Erythroblast (primary cell): ENCODE measurements at places on chromosomes 16 and 17.

DNA sequence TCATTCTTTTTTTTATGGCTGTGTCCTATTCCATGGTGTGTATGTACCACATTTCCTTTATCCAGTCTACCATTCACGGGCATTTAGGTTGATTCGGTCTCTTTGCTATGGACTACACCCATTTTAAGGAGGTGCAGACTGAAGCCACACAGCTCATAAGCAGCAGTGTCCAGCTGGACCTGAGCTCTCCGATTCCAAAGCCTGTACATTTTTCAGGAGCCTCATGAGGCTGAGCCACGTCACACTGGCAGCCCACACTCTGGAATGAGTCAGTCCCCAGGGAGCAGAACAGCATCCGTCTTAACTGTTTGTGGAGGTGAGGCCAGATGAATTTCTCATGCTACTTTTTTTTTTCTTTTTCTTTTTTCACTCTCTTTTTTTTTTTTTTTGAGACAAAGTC is 116.1 kb downstream of the C16orf95 start:
- no peak for DNase-seq

- no peak for DNase-seq
Observed at GRCh38 chr16:85653290-85653891, 35.4 kb downstream of the GINS2 start.

DNA sequence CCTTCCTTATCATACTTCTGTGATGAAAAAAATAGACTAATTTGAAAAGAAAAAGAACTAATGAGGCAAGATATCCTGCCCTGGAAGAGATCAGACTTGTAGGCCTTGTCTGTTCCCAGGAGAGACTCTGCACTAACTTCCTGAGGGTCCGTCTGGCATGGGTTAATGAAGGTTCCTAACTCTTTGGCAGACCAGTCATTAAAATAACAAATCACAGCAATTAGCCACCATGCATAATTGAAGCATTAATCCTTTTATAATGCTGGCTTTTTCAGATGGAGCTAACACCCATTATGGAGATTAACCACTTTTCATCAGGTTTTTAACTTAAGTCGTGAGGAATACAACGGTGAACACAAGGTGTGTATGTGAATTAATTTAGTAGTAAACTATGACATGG is 10.4 kb upstream of the KRT10 start:
- DNase-seq = no peak

DNA sequence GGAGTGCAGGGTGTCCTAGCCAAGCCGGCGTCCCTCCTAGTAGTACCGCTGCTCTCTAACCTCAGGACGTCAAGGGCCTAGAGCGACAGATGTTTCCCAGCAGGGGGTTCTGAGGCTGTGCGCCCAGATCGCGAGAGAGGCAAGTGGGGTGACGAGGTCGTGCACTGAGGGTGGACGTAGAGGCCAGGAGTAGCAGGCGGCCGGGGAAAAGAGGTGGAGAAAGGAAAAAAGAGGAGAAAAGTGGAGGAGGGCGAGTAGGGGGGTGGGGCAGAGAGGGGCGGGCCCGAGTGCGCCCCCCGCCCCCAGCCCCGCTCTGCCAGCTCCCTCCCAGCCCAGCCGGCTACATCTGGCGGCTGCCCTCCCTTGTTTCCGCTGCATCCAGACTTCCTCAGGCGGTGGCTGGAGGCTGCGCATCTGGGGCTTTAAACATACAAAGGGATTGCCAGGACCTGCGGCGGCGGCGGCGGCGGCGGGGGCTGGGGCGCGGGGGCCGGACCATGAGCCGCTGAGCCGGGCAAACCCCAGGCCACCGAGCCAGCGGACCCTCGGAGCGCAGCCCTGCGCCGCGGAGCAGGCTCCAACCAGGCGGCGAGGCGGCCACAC is at the start of gene MMP2:
Gene MMP2 (plus strand): TSS at position 372 of the 603 bp plus-strand sequence. CDS start 282 bp downstream, outside the sequence.
- DNase-seq = no peak

DNA sequence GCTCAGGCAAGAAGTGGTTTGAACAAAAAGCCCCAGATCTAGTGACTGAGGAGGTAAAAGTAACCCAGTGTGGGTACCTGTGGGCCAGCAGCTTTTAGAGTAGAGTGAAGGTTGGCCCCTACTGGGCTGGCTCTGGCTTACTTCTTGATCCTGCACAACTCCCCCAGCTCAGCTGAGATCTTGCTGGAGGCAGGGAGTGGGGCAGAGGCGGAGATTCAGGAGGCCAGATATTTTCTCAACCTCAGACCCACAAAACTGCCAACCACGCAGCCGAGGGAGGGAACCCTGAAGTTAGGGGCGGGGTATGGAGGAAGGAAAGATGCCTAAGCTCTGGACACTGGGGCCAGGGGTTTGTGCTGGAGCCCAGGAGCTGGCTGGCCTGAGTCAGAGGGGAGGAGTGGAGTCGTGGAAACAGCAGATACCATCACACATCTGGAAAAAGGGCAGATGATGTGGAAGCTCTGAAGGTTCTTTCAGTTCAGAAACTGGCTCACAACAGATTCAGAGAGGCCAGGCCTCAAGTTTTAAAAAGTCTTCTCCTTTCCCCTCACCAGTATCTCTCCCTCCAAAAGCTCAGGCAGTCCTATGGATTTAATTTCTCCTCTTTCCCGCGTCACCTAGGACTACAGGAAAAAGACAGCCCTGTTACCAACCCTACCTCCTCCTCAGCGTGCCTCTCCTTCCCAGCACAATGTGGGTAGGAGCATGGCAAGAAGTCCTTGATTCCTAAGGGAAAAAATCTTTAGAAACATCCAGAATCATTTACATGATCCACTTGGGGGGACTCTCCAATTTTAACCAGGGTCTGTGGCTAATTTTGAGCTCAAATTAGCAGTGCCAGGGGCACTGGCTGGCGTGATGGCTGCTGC is 48.1 kb downstream of the MYO18A start:
- DNase-seq = no peak

DNA sequence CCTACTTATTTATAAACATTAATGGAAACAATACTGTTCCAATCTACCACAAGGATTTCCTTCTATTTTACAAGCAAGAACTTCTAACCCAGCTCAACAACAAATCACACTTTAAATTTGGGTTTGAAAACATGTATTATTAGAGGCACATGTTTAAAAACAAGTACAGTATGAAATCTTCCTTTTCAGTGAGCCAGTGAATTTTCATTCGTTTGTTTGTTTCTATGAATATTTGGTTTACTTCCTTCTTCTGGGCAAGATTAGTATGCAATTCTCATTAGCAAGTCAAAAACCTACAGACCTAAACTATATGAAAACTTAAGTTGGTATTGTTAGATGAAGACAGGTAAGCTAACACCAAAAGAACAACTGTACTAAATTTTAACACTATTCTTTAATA is 25.7 kb downstream of the SLFN12 start:
- DNase-seq = no peak

GRCh38 chr17:75245011-75245410 is 16.4 kb downstream of the GGA3 start:
- DNase-seq = no peak

GRCh38 chr17:6340708-6341107 is 94.2 kb downstream of the AIPL1 start:
- DNase-seq = no peak

GRCh38 chr16:22641131-22641628 is 130.5 kb downstream of the NPIPB5 start:
- peak; percentile 26 for DNase-seq

DNA sequence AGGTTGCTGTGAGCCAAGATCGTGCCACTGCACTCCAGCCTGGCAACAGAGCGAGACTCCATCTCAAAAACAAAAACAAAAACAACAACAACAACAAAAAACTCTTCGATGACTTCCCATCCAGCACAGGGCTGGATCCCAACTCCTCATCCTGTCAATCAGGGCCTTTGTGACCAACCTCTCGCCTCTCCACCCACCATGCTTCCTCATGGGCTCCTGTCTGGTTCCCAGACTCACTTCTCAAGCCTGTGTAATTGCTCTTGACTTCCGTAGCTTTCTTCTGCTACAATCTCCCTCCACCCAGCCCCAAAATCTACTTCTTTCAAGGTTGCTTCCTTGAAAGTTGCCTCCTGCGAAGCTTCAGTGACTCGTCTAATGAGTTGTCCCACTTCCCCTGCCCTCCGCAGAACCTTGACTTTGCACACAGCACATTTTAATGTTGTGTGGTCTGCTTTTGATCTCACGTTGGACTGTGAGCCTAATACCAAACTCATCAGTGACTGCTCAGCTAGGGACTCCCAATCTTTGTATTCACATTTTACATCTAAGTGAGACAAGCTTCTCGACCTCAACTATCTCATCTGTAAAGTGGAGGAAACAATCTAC is 936 bp upstream of the RASL10B start:
- no peak for DNase-seq

DNA sequence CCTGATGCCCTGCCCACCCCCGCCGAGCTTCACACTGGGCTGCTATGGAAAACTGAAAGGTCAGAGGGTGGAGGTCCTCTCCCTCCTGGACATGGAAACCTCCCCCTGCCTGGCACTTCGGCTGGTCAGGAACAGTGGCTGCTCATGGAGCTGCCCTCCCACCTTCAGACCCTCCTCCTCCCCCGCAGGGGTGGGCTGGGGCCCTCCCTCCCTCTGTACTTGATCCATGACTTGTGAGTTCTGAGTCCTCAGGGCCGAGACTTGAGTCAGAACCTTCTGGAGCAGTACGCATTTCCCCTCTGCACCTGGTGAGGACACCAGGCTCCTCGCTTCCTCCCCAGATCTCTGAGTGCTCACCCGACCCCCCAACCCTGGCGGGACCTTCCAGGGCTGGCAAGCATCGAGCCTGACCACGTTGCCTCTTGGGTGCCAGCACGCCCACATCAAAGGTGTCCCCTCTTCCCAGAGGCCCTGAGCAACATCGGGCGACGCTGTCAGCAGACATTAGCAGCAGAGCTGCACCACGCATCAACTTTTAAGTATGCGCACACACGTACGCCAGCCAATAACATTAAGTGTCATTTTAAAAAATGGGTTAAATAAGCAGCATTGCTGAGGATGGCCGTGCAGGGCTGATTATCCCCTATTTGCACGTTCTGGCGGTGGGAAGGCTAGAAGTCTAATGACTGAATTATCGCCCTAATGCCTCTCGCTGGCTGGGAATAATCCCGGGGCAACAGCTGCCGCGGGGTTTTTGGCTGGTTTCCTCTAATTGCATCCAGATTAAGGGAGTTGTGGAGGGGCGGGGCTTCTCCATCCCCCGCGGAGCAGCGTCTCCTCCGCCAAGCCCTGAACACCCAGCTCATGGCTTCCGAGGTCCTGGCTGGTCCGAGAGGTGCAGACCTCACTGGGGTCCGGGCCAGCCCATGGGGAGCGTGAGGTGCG is 98.0 kb downstream of the TBC1D16 start:
- no peak for DNase-seq

DNA sequence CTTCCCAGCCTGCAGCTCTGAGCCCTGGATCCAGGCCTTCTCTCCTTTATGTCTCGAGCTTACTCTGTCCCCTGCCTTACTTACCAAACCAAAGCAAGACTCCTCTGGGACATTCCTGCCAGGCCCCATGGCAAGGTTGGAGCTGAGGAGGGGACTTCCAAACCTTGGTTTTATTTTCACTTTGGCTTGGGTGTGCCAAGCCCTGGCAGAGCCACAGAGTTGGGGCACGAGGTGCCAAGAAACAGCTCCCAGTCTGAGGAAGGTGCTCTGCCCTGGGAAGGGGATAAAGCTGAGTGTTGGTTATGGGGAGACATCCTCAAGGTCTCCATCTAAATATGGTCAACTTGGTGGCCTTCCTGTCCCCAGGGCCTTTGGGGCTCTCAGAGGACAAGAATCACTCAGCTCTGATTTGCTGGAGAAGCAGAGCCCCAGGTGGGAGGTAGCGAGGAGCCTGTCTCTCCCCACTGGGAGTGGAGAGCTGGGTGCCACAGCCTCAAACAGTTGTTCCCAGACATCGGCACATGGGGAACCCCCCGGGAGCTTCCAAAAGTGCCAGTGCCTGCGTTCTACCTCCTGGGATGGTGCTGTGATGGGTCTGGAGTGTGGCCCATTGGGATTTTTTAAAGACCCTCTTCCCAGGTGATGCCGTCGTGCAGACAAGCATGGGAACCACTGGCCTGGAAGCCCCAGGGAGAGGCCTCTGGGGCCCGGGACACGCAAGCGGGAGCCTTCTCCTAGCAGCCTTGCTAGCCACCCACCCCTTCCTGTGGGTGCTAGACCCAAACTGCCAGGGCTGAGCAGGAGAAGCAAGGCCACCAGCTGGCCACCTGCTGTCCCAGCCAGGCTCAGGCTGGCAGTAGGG is 10.3 kb downstream of the NLRC5 start:
- DNase-seq = no peak

GRCh38 chr17:6137716-6138502 is 67.7 kb downstream of the WSCD1 start:
- no peak for DNase-seq

DNA sequence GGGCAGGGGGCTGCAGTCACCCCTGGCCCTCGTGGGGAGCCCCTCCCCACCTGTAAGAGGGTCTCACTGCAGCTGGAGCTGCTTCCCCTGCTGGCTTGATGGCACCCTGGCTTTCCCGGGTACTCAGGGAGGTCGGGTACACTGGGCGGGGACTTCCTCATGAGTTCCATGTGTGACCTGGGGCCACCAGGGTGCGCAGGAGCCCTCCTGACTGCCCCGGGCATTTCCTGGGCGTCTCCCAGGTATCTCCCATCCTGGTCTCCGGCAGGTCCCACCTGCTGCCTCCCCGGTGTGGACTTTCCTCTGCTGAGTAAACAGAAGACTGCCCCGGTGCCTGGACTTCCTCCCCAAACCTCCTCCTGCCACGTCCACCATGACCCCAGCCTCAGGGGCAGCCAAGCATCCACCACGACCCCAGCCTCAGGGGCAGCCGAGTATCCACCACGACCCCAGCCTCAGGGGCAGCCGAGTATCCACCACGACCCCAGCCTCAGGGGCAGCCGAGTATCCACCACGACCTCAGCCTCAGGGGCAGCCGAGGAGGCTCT is 40.9 kb downstream of the CBFA2T3 start:
- no peak for DNase-seq

- no peak for DNase-seq
Observed at GRCh38 chr17:17889922-17890321, 53.1 kb upstream of the SREBF1 start.
